Cerebellar nuclear complex (tissue), 1 donor: ENCODE measurements at places on chromosomes 16 and 17.

GRCh38 chr16:20897922-20898321 lies 2.2 kb downstream of the DCUN1D3 start:
- DNase-seq = no peak

- DNase-seq = no peak
Measured at GRCh38 chr17:79840269-79840988, 1.2 kb upstream of the CBX4 start.

DNA sequence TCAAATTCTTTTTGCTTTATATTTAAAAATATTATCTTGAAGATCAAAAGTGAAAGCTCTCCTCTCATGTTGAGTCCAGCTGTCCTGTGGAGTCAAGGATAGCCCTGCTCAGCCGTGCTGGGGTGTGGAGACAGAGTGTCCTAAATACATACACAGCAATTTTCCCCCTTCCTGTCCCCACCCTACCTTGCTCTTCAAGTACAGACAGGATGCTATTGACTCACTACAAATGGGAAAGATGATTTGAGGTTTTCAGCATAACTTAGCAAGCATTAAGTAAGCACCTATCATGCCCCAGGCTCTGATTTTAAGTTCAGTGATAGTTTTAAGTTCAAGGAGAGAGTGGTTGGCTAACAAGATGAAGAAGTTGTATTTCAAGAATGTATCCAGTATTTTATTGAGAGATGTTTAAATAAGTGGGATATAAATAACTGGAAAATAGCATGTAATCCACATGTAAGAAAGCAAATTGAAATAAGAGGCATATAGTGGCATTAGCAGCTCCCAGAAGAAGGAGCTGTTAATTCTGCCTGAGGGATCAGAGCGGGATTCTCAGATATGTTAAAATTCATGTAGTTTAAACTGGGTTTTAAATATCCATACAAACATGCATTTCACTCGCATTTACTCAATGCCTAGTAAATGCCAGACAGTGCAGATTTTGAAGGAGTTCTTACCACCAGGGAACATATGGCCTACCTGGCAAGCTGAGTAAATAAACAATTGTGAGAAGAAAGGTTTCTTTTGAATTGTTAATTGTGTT lies 183.5 kb upstream of the ANKFN1 start:
- no peak for DNase-seq

- no peak for DNase-seq
Measured at GRCh38 chr16:89999831-90000574, 19.3 kb downstream of the DBNDD1 start.

GRCh38 chr16:35752773-35753558 lies 2293.6 kb downstream of the TP53TG3F start:
- DNase-seq = no peak
